ENCODE measurements at places on chromosomes 2 and 18. TPM values are rescaled to one million over a fixed set of nuclear protein-coding genes. Genes with fewer than 3 reads are reported as not detected.

GRCh38 chr2:119366161-119366648, 429 bp downstream of the C2orf76 start:
- peak; percentile 25 for DNase-seq

Gene TEKT4
- not detected for total RNA-seq

Gene IL1R1
- 8.1 TPM for total RNA-seq

Gene CCL20
- not detected for total RNA-seq

DNA sequence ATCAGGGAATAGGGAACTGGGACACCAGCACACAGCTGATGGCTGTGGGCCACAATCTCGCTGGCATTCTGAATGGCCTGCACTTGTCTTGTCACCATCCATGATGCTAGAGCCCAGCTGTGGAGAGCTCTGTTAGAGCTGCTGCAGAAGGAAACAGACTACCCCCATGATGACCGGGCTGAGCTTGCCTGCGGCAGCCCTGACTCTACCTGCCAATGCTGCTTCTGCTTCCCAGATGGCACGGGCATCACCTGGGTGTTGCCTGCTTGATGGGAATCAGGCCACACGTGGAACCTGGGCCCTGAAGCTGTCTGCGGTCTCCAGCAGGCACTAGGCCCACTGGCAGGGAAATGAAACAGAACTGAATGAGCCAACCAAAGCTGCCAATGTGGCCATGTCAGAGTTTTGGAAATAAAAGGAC, 11.2 kb upstream of the DAW1 start:
- no peak for DNase-seq

Gene UGT1A8
- total RNA-seq: not detected

GRCh38 chr2:118115761-118116160, 27.5 kb downstream of the INSIG2 start:
- DNase-seq: no peak

Gene CLEC4F
- not detected for total RNA-seq

DNA sequence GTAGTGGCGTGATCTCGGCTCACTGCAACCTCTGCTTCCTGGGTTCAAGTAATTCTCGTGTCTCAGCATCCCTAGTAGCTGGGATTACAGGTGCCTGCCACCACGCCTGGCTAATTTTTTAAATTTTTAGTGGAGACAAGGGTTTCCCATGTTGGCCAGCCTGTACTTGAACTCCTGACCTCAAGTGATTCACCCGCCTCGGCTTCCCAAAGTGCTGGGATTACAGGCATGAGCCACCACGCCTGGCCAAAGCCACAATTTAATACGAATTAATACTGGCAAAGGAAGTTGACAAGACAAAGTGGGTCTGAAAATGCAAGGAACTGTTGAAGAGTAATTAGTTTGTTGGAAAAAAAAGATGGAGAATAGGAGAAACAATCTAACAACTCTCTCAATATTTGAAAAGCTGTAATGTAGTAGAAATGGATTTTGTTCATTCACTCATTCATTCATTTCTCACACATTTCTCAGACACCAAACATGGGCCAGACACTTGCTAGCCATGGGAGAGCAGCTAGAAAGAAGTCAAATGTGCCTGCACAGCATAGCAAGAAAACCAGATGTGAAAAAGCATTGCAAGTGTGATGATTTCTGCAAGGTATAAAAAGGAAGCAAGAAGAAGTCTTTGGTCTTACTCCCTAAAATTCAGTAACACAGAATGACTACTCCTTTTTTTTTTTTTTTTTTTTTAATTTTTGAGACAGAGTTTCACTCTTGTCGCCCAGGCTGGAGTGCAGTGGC, 39.4 kb upstream of the ATL2 start:
- no peak for DNase-seq

- no peak for DNase-seq
Observed at GRCh38 chr18:75252136-75252535, 41.5 kb downstream of the TSHZ1 start.

GRCh38 chr2:151754253-151754897, 20.1 kb upstream of the NEB start:
- DNase-seq: no peak

GRCh38 chr18:8615397-8616027, 6.3 kb downstream of the RAB12 start:
- DNase-seq: peak; percentile 97

Gene GPAT2
- total RNA-seq: 0.28 TPM

Gene BCL11A
- 1.7 TPM for total RNA-seq

Gene TMEM87B
- 6.3 TPM for total RNA-seq

DNA sequence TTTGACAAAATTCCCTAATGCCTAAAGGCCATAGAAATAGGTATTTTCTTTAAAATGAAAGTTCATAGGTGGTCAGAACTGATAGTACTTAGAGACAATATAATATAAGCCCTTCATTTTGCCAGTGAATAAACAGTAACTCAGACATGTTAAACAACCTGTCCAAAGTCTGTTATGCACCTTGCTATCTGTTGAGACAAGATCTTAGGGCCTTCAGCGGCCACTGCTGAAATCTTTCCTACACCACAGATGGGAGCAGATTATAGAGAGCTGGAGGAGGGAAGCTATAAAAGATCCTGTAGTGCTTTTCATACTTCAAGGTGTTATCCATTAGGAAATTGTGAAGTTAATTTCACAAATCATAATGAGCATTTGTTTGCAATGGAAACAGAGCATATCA, 13.8 kb downstream of the CERKL start:
- DNase-seq: no peak

Gene RASGRP3
- 3.0 TPM for total RNA-seq

- DNase-seq: no peak
Observed at GRCh38 chr2:68710756-68711155, 23.9 kb upstream of the ARHGAP25 start.

DNA sequence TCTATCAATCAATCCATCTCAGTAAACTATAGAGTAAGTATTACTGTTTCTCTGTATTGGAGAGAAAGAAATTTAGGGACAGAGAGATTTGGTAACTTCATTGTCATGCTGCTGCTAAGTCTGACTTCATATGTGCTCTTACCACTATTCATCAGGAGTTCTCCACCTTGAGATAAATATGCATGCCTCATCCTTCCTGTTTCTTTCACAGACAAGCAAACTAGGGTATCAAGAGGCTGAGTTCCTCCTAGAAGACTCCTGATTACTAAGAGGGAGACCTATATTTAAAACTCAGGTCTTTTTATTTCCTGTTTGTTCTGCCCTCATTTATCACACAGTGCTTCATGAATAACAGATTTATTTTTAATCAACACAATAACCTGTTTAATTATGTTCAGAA, 34.1 kb downstream of the RIT2 start:
- DNase-seq: no peak

Gene SUPT7L
- 16.7 TPM for total RNA-seq

- no peak for DNase-seq
Observed at GRCh38 chr2:8538931-8539621, 142.8 kb upstream of the ID2 start.

Gene KRTCAP3
- not detected for total RNA-seq

GRCh38 chr2:238238766-238239542, 884 bp downstream of the HES6 start:
- DNase-seq: no peak

Gene HNMT
- 14.2 TPM for total RNA-seq

Gene CBLN2
- not detected for total RNA-seq

- peak; percentile 47 for DNase-seq
Observed at GRCh38 chr2:219664944-219665343, 37.5 kb downstream of the SLC4A3 start.

Gene SLC4A3
- 1.1 TPM for total RNA-seq

- no peak for DNase-seq
Observed at GRCh38 chr2:240245184-240245583, 104.7 kb upstream of the OTOS start.

- DNase-seq: peak; percentile 85
Observed at GRCh38 chr2:133362061-133362476, 206.2 kb downstream of the NCKAP5 start.

- peak; percentile 42 for DNase-seq
Observed at GRCh38 chr2:174965992-174966744, 39.0 kb downstream of the CHN1 start.

DNA sequence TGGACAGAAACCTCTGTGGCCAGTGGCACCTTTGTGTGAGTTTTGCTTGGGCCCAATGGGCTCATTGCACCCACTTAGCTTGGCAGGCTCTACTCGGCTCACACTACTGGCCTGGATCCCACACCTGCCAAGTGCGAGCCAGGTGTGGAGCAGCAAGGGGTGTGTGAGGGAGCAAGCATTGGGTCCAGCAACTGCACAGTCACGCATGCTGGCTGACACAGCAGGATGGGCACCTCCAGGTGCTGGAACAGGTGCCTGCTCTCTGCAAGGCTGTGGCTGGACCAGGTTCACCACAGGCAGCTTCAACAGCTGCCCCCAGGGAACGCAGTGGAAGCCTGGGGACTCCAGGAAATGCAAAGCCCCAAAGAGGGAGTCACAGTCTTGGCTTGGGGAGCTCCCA, 94.2 kb downstream of the DOK6 start:
- no peak for DNase-seq

Gene UGT1A9
- total RNA-seq: not detected

Gene TTN
- 0.18 TPM for total RNA-seq

DNA sequence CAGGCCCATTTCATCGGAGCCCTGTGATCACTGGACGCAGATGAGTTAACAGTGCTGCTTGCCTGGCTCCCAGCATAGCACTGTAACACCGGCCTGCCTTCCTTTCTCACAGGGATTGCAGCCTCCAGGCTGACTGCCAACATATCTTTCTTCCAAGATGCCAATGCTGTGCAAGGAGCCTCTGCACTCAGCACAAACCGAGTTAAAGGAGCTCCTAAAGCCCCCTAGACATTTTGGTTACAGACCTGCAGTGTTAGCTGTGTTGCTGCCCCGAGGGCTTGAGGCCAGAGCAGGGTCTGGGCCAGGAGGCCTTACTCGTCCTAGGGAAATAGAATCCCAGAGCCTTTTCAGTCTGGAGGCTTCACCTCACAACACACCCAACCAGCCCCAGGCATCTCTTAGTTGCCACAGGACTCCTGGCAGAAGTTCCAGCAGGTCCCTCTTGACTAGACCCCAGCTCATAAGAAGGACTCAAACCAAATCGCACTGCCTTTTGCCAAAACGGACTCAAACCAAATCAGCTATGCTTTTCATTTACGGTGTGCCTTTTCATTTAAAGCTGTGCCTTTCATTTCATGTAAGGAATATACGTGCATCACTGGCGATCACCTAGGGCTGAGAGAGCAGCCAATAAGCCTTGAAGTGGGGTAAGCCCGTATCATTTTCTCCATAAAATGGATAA, 58.4 kb upstream of the EML4 start:
- peak; percentile 70 for DNase-seq

DNA sequence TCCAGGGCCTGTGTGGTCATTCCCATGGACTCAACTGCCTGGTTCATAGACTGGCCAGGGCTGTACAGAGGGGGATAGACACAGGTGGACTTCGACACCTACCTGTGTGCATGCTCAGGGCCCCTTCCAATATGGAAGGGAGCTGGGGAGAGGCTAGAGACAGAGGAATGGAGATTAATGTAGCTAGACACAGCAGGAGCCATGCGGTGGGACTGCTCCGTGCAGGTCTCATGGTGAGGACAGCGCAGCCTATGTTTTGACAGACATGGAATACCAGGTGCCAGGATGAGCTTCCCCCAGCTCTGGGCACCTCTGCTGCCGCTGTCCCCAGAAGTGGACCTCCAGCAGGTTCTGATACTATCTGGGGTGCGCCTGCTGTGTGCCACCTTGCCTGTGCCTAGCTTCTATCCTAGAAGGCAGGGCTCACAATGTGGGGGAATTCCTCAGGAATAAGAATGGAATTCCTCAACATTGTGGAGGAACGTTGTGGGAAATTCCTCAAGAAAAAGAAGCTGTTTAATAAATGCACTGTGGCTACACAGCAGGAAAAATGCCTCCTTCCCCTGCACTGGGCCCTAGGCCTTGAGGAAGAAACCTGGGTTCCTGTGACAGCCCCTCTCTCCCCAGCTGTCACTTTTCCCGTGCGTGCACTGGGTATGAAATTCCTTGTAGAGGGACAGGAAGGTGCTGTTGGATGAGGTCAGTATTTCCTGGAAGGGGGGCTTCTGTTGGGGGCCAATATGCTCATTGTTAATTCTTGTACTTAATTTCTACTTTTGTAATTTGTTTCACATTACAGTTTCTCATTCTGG, 7.3 kb downstream of the IL1R1 start:
- DNase-seq: peak; percentile 10

- DNase-seq: no peak
Observed at GRCh38 chr2:112173646-112174319, 35.6 kb downstream of the FBLN7 start.

Gene DSC1
- not detected for total RNA-seq

- DNase-seq: peak; percentile 63
Observed at GRCh38 chr18:24270937-24271380, 126.7 kb downstream of the OSBPL1A start.

DNA sequence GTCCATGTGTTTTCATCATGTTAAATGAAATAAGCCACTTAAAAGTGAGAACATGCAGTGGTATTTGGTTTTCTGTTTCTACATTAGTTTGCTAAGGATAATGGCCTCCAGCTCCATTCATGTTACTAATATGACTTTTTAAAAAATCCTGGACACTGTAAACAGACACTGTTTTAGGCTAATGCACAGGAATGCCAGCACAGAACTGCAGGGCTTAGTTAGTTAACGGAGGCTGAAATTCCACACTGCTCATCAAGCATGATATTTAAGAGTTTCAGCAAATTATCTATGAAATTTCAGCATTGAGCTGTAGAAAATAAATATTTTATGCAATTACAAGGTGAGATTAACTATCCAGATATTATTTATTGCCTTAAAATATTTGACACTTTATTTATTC, 42.5 kb upstream of the PAX3 start:
- no peak for DNase-seq

Gene BOLL
- total RNA-seq: not detected

DNA sequence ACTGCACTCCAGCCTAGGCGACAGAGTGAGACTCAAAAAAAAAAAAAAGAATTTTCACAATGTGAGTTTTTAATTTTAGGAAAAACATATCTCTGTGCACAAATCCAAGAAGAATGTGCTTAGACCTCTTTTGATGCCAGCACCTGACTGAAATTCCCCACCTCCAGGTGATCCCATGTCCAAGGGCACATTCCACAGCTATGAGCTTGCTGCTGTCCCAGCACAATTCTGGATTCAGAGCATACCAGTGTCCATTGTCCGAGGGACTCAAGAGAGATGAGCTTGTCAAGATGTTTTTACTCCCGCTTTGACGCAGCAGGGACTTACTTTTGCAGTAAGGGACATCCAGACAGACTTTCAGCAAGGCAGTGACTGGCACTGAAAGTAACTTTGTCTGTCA, 489.1 kb upstream of the ACVR2A start:
- DNase-seq: no peak

Data from IMR-90 (cell line).